ENCODE measurements at places on chromosomes 3 and 15.

DNA sequence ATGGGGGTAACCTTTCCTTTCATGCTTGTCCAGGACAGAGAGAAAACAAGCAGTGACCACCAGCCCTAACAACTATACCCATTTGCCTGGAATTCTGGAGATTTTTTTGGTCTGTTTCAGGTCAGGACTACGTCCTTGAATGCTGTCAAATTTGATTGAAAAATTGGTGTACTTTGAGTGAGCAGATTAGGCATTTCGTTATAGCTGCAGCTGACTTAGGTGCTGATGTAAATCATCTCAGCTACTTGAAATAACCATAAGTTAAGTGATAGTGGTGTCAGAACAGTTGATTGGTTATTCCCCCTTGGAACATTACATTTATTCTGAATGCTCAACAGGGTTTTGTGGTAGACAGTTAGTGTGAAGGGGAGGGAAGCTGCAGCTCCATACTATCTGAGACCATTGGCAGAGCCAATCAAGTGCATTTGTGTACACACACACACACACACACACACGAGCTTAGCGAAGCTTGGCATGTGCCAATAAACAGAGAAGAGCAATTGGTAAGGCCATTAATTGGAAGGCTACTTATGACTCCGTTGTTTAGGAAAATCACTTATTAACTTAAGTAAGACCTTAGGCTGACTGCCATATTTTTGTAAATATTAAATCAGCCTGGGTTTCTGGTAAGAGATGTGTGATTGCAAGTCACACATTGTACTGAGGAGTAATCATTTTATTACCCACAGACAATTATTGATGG lies 447.8 kb downstream of the MFSD1 start:
- DNase-seq = no peak
- no peaks in the 10 kb centered on the region for H3K4me1 ChIP-seq
- no peaks in the 10 kb centered on the region for H3K27me3 ChIP-seq
- H3K4me3 ChIP-seq = no peak overlapping the region
- H3K36me3 ChIP-seq = no peaks in the 10 kb centered on the region

- peaks cover 3% of the 10 kb centered on the region for H3K27me3 ChIP-seq
- no peaks in the 10 kb centered on the region for H3K36me3 ChIP-seq
- H3K4me3 ChIP-seq = no peak overlapping the region
- H3K4me1 ChIP-seq = no peaks in the 10 kb centered on the region
These were observed 9.7 kb downstream of the CCK start for GRCh38 chr3:42256135-42256819.

- no peak overlapping the region for H3K27ac ChIP-seq
- no peak overlapping the region for H3K4me3 ChIP-seq
- no peak for DNase-seq
- no peaks in the 10 kb centered on the region for H3K4me1 ChIP-seq
These were observed 268.6 kb upstream of the MEIS2 start for GRCh38 chr15:37368961-37369360.

DNA sequence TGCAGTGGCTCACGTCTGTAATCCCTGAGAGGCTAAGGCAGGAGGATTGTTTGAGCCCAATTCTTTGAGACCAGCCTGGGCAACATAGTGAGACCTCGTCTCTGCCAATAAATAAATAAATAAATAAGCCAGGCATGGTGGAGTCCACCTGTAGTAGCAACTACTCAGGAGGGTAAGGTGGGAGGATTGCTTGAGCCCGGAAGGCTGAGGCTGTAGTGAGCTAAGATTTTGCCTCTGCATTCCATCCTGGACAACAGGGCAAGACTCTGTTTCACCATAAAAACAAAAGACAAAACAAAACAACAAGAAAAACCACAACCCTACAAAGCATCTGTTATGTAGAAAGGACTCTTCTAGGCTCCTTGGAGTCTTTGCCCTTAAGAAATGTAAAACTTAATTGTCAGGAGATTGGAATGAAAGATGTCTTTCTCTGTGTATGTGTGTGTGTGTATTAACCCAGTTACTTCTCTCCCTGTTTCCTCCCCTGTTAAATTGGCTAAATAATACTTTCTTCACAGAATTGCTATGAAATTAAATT lies 9.5 kb downstream of the NECTIN3 start:
- H3K27ac ChIP-seq = no peak overlapping the region
- no peaks in the 10 kb centered on the region for H3K4me1 ChIP-seq
- H3K36me3 ChIP-seq = no peaks in the 10 kb centered on the region
- no peaks in the 10 kb centered on the region for H3K27me3 ChIP-seq
- DNase-seq = no peak

- no peaks in the 10 kb centered on the region for H3K27me3 ChIP-seq
- H3K36me3 ChIP-seq = no peaks in the 10 kb centered on the region
- peak overlapping the region; percentile 35 for H3K4me3 ChIP-seq
- peak overlapping the region; percentile 55 for H3K27ac ChIP-seq
- H3K4me1 ChIP-seq = peaks cover 49% of the 10 kb centered on the region
These were observed 141.4 kb downstream of the RBPMS2 start for GRCh38 chr15:64634027-64634426.

- no peaks in the 10 kb centered on the region for H3K27me3 ChIP-seq
- DNase-seq = no peak
- H3K36me3 ChIP-seq = no peaks in the 10 kb centered on the region
- H3K4me1 ChIP-seq = no peaks in the 10 kb centered on the region
These were observed 32.3 kb downstream of the HDC start for GRCh38 chr15:50233192-50233736.

DNA sequence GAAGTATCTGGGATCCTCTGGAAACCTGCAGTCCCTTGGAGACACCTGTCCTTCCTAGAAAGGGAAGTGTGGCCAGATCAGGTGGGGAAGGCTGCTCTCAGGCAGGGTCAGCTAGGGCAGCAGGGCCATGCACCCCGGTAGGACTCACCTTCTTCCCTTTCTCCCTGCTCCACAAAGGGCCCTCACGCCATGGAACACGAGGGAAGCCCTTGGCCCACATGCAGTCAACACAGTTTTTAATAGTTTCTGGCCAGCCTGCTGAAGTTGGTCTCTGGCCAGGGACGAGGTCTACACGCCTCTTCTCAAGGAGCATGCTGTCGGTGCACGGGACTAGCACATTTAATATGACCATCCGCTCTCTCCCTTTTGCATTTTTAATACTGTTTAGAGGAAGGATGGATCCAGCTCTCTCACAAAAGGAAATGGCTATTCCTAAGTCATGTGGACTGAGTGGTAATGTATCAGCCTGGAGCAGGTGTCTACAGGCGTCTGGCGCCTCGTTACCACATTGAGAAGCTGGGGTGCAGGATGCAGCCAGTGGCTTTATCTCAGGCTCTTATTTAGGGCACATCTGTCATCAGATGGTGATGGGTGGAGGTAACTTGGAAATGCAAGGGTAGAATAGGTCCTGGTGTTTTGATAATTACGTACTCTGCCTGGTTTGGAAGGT lies 153.9 kb downstream of the KLF13 start:
- DNase-seq = peak; percentile 24
- H3K4me3 ChIP-seq = no peak overlapping the region
- peaks cover 34% of the 10 kb centered on the region for H3K4me1 ChIP-seq
- no peaks in the 10 kb centered on the region for H3K36me3 ChIP-seq
- H3K27ac ChIP-seq = no peak overlapping the region

DNA sequence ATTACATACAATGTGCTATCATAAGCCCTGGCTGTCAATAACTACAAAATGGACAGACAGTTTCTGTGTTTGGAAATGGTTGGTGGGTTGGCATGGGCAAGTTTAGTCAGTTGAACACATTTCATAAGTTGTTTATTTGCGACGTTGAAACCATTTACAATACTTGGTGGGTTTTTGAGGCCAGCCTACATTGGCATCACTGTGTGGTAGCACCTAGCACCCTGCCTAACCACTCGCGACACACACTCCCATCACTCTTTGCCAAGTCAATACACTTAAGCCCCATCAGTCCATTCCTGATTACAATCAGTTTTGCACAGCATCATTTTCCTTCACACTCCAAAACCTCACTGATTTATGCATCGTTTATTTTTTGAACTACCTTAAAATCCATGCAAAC lies 13.8 kb downstream of the PROK2 start:
- no peak overlapping the region for H3K27ac ChIP-seq
- no peak for DNase-seq
- no peaks in the 10 kb centered on the region for H3K36me3 ChIP-seq
- H3K4me3 ChIP-seq = no peak overlapping the region

DNA sequence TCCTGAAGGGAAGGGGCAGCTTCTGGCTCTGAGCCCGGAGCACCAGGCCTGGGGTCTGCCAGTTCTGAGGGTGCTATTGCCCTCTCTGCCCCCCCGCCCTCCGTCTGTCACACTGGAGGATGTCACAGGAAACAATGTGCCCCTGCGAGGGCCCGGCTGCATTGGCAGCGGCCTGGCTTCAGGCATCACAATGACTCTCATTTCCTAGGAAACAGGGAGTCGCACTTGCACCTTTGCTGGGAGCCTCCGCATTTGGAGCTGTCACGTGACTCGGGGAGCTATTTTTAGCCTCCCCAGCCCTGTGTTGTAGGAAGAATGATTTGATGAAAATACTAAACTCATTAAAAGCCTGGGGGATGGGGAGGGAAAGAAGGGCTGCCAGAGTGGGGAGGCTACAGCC lies 518.9 kb downstream of the SHQ1 start:
- H3K27ac ChIP-seq = no peak overlapping the region
- no peaks in the 10 kb centered on the region for H3K36me3 ChIP-seq
- DNase-seq = no peak
- H3K27me3 ChIP-seq = no peaks in the 10 kb centered on the region
- H3K4me3 ChIP-seq = no peak overlapping the region

GRCh38 chr15:59237119-59237855 lies 30.6 kb downstream of the LDHAL6B start:
- no peaks in the 10 kb centered on the region for H3K27me3 ChIP-seq
- no peaks in the 10 kb centered on the region for H3K36me3 ChIP-seq
- no peak overlapping the region for H3K27ac ChIP-seq
- H3K4me3 ChIP-seq = no peak overlapping the region

DNA sequence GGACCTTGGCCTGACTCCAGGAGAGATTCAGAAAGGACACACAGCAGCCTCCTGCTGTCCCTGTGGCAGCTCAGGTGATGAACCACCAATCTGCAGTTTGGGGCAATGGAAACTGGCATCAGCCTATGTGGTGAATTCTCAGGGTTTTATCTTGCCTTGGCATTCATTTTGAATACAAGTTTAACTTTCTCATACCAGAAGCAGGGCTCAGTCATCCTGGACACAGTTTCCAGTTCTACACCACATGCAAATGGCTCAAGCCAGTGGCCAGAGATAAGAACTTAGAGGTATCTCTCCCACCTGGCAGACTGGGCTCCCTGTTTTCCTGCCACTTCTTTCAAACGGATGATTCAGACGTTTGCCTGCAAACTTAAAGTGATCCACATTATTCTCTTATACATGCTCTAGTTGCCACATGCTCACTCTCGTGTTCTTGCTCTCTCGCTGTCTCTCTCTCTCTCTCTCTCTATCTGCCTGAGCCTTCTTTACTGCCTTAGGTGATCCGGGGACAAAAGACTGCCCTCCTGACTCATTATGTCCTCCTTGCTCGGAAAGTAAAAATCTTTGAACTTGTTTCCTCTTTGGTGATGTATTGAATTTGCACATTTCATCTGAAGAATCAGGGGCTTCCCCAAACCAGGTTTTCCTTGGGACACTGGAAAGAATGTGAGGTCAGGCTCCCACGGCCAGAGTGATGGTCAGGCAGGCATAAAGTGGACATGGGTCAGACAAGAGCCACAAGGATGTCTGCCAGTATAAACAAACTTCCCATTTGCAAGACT lies 99.6 kb upstream of the STT3B start:
- H3K36me3 ChIP-seq = no peaks in the 10 kb centered on the region
- H3K4me3 ChIP-seq = no peak overlapping the region
- H3K27me3 ChIP-seq = no peaks in the 10 kb centered on the region
- no peak for DNase-seq

GRCh38 chr3:184730924-184731323 lies 19.1 kb upstream of the MAGEF1 start:
- no peaks in the 10 kb centered on the region for H3K27me3 ChIP-seq
- no peak overlapping the region for H3K27ac ChIP-seq
- no peak for DNase-seq
- H3K4me3 ChIP-seq = no peak overlapping the region
- H3K36me3 ChIP-seq = no peaks in the 10 kb centered on the region

- no peaks in the 10 kb centered on the region for H3K4me1 ChIP-seq
- no peaks in the 10 kb centered on the region for H3K27me3 ChIP-seq
- H3K27ac ChIP-seq = no peak overlapping the region
- H3K36me3 ChIP-seq = no peaks in the 10 kb centered on the region
These were observed 466.3 kb upstream of the EPHA3 start for GRCh38 chr3:88641033-88641604.

- H3K36me3 ChIP-seq = no peaks in the 10 kb centered on the region
- no peak overlapping the region for H3K4me3 ChIP-seq
- no peak overlapping the region for H3K27ac ChIP-seq
- H3K27me3 ChIP-seq = no peaks in the 10 kb centered on the region
- no peak for DNase-seq
- H3K4me1 ChIP-seq = no peaks in the 10 kb centered on the region
These were observed 77.8 kb upstream of the WDR72 start for GRCh38 chr15:53837263-53837662.

GRCh38 chr3:49411535-49411967 lies 225 bp downstream of the RHOA start:
- H3K27ac ChIP-seq = peak overlapping the region; percentile 91
- H3K36me3 ChIP-seq = peaks cover 6% of the 10 kb centered on the region
- peak; percentile 44 for DNase-seq
- H3K27me3 ChIP-seq = no peaks in the 10 kb centered on the region
- peaks cover 76% of the 10 kb centered on the region for H3K4me1 ChIP-seq
- peak overlapping the region; percentile 65 for H3K4me3 ChIP-seq

DNA sequence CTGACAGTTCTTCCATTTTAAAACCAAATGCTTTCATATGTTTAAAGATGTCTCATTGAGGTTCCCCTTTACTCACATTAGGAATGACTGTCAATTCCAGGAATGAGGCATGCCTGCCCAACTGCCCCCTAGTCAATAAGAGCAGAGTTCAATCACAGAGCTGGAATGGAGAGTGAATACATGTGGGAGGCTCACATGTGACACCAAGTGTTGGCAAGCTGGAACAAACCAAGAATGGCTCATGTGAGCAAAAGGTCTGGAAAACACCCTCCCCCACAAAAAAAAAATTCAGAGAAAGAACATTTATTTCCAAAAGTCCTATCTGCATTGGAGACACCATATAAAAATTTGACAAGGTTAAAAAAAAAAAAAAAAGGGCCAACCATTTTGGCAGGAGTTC lies 3.7 kb downstream of the PBRM1 start:
- DNase-seq = no peak
- no peak overlapping the region for H3K4me3 ChIP-seq
- no peaks in the 10 kb centered on the region for H3K27me3 ChIP-seq

GRCh38 chr3:185732782-185733181 lies 92.1 kb downstream of the IGF2BP2 start:
- no peaks in the 10 kb centered on the region for H3K27me3 ChIP-seq
- H3K27ac ChIP-seq = no peak overlapping the region
- H3K4me1 ChIP-seq = no peaks in the 10 kb centered on the region

GRCh38 chr3:175015056-175015635 lies 156.0 kb downstream of the NAALADL2 start:
- H3K36me3 ChIP-seq = no peaks in the 10 kb centered on the region
- H3K4me1 ChIP-seq = no peaks in the 10 kb centered on the region

Data from CD8-positive, alpha-beta memory T cell (primary cell).